ENCODE measurements at places on chromosomes 5 and 9. TPM values are rescaled to one million over a fixed set of nuclear protein-coding genes. Genes with fewer than 3 reads are reported as not detected.

Gene ICE1
- total RNA-seq: 33.8 TPM

Gene LCN1
- total RNA-seq: not detected

Gene DIAPH1
- 324 TPM for total RNA-seq

Gene NEUROG1
- not detected for total RNA-seq

Gene MEGF10
- total RNA-seq: 24.7 TPM

Gene FUT7
- total RNA-seq: not detected

Gene PGM5
- total RNA-seq: 24.8 TPM

Gene CTSV
- total RNA-seq: not detected

Gene DNM1
- total RNA-seq: 3.8 TPM

Gene WNT8A
- total RNA-seq: 0.51 TPM

Gene SPINK7
- total RNA-seq: not detected

Gene MARVELD2
- 3.1 TPM for total RNA-seq

Gene NUDCD2
- total RNA-seq: 5.1 TPM

Gene FOXD4L6
- total RNA-seq: not detected

Gene CMBL
- total RNA-seq: 35.8 TPM

Gene ODF2
- 11.0 TPM for total RNA-seq

Gene LCN12
- total RNA-seq: not detected

Gene IFNA13
- not detected for total RNA-seq

Gene LCN9
- not detected for total RNA-seq

Gene FREM1
- total RNA-seq: 0.47 TPM

Gene LURAP1L
- 2.2 TPM for total RNA-seq

Gene DOLPP1
- 2.6 TPM for total RNA-seq

Gene ZDHHC11B
- 0.39 TPM for total RNA-seq

Gene SEMA5A
- 1.2 TPM for total RNA-seq

Gene RELL2
- not detected for total RNA-seq

Gene IL13
- not detected for total RNA-seq

Gene DPYSL3
- total RNA-seq: 19.8 TPM

Gene F12
- 0.36 TPM for total RNA-seq

Gene SCGB3A2
- not detected for total RNA-seq

Gene KCNV2
- total RNA-seq: not detected

Gene DYNC2I2
- total RNA-seq: 11.4 TPM

Gene SLCO6A1
- not detected for total RNA-seq

Gene FEM1C
- total RNA-seq: 34.6 TPM

Gene TMEM232
- 0.82 TPM for total RNA-seq

Gene GPX8
- total RNA-seq: 2.8 TPM

Gene AKNA
- 5.7 TPM for total RNA-seq

Gene FBN2
- total RNA-seq: not detected

Gene OR5C1
- not detected for total RNA-seq

Gene CRB2
- not detected for total RNA-seq

Gene DDX4
- total RNA-seq: not detected

Gene CD72
- total RNA-seq: 0.65 TPM

Gene TMEM252
- not detected for total RNA-seq

Gene RASEF
- 0.16 TPM for total RNA-seq

Measured in gastrocnemius medialis (tissue), 4 donors.